ENCODE measurements at places on chromosomes 13 and 19. TPM values are rescaled to one million over a fixed set of nuclear protein-coding genes. Genes with fewer than 3 reads are reported as not detected.

Gene ZNF726
- total RNA-seq: 9.9 TPM

DNA sequence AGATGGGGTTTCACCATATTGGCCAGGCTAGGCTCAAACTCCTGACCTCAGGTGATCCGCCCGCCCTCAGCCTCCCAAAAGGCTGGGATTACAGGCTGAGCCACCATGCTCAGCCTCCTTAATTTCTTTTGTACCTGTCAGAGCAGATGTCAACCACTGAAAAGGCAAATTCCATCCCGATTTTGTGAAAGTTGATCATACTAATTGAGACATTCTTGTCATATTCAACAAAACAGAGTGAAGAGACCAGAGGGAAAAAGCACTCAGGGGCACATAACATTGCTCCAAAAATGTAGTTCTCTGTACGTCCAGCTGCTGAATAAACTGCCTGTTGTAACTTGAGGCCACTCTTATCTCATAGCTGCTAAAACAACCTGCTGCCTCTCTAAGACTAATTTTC lies 27.4 kb upstream of the PSPC1 start:
- DNase-seq: no peak

GRCh38 chr19:48544856-48545750 lies 6.9 kb upstream of the SULT2B1 start:
- DNase-seq: no peak

DNA sequence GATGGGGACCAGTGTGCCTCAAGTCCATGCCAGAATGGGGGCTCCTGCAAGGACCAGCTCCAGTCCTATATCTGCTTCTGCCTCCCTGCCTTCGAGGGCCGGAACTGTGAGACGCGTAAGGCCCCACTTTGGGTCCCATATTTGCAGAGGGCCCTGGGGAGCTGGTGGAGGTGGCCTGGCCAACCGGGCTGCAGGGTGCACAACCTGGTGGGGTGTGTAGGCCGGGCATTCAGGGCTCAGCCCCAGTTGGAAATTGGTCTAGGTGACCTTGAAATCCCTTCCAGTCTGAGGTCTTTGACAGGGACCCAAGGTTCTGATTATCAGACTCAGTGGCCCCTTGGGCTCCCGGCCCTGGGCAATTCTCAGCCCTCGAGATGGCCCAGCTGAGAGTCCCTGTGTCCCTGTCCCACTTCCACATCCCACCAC lies 8.3 kb downstream of the F7 start:
- DNase-seq: no peak

DNA sequence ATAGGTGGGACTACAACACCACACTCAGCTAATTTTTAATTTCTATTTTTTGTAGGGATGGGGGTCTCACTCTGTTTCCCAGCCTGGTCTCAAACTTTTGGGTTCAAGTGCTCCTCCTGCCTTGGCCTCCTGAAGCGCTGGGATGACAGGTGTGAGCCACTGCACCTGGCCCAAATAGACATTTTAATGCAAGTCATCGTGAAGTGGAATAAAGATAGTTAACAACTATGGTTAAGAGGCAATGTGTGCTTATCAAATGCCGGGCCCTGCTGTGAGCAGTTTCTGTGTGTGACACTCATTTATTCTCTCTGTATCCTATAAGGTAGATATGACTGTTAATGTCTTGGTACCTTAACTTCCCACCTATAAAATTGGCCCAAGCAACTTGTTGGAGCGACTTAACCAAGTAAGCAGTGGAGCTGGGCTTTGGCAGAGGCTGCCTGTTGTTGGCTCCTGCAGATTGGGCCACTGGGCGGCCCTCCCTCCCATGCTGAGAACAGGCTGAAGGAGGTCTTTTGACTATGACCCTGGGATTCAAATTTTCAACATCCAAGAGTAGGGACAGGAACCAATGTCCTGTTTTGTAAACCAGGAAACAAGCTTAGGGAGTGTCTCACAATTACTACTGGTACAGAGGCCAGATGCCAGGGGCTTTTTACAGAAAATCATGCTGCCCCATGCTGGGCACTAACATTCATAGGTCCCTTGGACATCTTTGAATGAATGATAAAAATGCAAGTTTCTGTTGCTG lies 450.7 kb downstream of the TSHZ3 start:
- no peak for DNase-seq

- no peak for DNase-seq
Observed at GRCh38 chr13:26786651-26787295, 26.2 kb upstream of the GPR12 start.

DNA sequence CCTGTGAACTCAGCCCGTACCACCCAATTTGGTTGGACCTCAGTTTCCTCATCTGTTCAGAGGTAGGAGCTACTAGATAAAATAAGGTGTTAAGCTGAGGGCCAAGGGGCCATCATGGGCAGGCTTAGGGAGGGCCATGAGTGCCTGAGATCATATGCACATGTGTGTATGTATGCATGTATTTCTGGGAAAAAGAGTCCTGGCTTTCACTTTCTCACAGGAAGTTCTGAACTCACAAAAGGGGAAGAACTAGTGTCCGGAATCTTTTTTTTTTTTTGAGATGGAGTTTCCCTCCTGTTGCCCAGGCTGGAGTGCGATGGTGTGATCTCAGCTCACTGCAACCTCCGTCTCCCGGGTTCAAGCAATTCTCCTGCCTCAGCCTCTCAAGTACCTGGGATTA lies 18.9 kb downstream of the TGFB1 start:
- no peak for DNase-seq

DNA sequence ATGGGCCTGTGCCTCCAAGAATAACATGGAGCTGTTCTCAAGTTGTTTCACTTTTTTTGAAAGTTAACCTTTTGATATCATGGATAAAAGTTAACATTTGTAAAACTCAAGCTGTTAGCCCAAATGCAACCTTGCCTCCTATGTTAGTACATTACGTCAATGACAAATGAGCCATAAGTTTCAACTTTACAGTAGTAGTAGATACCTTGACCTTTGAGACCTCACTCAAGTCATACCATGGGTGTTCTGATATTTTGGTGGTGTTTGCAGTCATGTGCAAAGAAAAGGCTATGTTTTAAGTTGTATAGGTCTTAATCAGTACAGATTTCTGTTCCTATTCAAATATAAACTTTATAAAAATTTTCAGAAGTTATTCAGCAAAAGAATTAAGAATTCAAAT lies 539.2 kb downstream of the GPC6 start:
- no peak for DNase-seq

Gene PABPC3
- total RNA-seq: 0.50 TPM

DNA sequence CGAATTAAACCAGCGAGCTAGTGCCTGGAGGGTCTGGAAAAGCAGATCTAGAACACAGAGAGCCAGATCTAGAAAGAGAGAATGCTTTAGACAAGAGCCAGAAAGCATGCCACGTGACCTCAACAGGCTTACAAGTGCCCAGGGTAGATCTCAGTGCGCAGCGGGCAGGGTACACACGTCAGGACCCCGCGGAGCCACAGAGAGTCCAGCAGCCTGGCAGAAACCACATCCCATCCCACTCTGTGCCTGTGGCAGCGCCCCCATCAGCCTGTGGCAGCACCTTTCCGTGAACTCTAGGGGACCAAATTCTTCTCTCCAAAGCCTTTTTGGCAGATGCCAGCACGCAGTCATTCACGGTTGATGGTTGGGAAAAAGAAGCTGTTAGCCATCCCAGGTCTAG lies 5.9 kb downstream of the ARHGEF1 start:
- no peak for DNase-seq

Gene LILRB5
- 2.4 TPM for total RNA-seq

- no peak for DNase-seq
Observed at GRCh38 chr13:97948041-97948440, 5.4 kb upstream of the IPO5 start.

DNA sequence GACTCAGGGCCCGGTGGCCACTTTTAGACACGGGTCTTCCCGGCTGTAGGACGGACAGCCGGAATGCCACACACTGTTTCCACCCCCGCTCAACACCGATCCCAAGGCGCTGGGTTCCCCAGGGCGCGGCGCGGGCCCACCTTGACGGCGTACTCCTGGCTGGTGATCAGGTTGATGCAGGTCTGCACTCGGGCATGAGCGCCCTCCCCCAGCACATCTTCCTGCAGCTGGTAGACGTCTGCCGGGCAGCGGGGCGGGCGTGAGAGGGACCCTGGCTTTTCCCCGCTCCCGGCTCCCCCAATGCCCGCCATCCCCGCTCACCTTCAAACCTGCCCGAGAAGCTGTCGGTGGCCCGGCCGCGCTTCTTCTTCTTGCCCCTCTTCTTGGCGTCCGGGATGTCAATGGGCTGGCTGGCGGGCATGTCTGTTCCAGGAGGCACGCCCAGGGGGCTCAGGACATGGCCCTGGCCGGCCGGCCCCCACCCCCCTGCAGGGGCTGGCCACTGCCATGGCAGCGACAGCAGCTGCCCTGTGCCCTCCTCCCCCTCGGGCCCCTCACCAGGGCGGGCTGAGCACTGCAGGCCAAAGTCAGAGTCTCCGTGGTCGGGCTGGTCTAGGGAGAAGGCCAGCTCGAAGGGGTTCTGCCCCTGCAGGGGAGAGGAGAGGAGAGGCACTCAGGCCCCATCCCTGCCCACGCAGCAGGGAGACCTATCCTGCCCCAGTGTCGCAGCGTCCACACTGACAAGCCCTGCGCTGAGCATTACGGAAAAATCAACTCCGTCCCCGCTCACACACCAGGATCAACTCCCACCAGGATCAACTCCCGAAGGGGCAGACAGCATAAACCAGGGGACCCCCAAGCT lies 4.8 kb downstream of the MKNK2 start:
- no peak for DNase-seq

DNA sequence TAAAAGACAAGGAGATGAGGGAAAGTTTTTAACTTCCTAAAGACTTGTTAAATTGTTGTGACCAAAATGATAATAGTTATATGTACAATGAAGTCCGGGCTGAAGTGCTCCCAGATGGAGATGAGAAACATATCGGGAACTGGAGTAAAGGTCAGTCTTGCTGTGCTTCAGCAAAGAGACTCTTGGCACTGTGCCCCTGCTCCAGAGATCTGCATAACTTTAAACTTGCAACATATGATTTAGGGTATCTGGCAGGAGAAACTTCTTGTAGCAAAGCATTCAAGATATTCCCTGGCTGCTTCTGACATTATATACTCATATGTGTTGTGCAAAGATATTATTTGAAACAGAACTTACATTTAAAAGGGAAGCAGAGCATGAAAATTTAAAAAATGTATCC lies 786.6 kb upstream of the SLITRK6 start:
- peak; percentile 13 for DNase-seq

GRCh38 chr13:34847766-34848165 lies 94.3 kb upstream of the NBEA start:
- no peak for DNase-seq

- no peak for DNase-seq
Observed at GRCh38 chr19:19110410-19111135, 27.7 kb downstream of the TMEM161A start.

GRCh38 chr13:31765138-31765785 lies 25.9 kb downstream of the RXFP2 start:
- DNase-seq: no peak

GRCh38 chr19:17646441-17646840 lies 41.7 kb downstream of the UNC13A start:
- DNase-seq: no peak

Gene CBY2
- not detected for total RNA-seq

Gene IGFL2
- total RNA-seq: 0.61 TPM

DNA sequence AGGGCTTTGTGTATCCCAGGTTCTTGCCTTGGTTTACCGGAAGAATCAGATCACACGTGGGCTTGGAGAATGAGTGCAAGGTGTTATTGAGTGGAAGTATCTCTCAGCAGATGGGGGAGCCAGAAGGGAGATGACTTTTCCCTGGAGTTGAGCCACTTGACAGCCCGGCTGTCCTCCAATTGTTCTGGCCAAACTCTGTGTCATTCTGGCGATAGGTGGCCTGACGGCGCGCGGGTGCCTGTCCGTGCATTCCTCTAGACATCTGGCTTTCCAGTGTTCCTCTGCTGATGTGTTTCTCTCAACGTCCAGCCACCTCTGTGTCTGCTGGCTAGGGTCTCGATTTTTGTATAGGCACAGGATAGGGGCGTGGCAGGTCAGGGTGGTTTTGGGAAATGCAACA lies 181.9 kb downstream of the SHISA2 start:
- DNase-seq: no peak

DNA sequence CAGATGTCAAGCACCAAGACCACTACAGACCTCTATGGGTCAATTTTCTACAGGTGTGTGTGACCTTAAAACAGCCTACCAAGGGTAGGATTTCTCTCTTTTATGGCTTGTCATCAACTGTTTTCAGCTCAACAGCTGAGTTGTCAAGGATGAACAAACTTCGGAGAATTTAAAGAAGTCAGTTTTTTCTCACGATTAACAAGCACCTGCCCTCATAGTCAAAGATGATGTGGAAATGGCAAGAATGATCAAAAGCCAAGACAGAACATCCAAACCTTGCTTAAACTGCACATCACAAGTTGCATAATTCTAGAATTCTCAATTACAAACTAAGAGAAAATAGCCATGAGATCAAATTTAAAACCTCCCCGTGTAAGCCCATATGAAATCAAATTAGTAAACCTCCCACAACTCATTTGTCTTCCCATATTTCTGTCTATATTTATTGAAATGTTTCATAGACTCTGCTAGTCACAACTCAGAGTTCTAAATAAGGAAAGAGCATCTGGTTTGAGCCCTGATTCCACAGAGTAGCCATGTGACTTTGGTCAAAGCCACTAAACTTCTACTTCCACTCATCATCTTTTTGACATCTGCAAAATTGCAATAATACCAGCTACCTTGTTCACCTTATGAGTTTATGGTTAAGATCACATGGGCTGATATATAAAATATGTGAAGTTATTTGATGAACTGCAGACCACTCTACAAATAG lies 521.5 kb upstream of the HTR2A start:
- DNase-seq: no peak

Gene ZNF540
- total RNA-seq: 20.0 TPM

DNA sequence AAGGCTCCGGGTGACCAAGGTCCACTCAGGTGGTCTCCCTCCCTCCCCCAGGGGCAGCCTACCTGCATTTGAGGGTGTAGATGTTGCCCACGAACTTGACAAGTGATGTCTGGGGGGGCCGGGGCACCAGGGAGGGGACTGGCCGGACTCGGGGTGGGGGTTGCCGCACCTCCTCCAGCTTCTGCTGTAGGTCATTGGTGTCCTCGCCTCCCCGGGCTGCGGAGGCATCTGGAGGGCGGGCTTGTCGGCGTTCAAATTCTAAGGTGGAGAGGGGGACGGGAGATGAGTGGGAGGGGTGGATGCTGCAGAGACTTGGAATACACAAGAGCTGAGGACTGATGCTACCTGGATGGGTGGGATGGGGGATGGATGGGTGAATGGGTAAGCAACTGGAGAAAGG lies 5.3 kb upstream of the AKAP8L start:
- DNase-seq: no peak

Gene GIPR
- total RNA-seq: 0.30 TPM

- DNase-seq: no peak
Observed at GRCh38 chr19:44869733-44870470, 21.2 kb upstream of the TOMM40 start.

DNA sequence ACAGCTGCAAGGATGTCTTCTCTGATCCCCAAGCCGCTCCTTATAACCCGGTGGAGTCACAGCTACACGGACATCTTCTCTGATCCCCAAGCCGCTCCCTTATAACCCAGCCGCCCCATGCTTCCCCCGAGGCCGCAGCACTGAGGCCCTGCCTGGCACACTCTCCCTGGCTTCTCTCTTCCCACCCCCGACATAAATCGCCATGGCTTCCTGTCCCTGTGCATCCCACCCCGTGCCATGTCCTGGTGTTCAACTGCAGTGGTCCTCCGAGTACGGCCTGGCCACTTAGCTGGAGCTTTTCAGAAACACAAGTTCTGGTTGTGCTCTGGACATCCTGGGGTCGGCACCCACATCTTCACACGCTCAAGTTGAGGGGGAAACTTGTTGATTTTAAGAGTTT lies 60.4 kb downstream of the RASA3 start:
- no peak for DNase-seq

GRCh38 chr19:30637926-30638325 lies 265.7 kb downstream of the ZNF536 start:
- no peak for DNase-seq

- no peak for DNase-seq
Observed at GRCh38 chr19:5913739-5914357, at the start of gene CAPS. CAPS (plus strand) TSS chr19:5914254; CDS start chr19:5914407, 153 bp downstream.

Gene TMIGD2
- total RNA-seq: 0.94 TPM

Measured in spinal cord (tissue), 10 donors.